Kidney (tissue), 22 donors: ENCODE measurements at places on chromosomes 4 and X. TPM values are rescaled to one million over a fixed set of nuclear protein-coding genes. Genes with fewer than 3 reads are reported as not detected.

The GPRIN3 gene
- 15.2 TPM for total RNA-seq

DNA sequence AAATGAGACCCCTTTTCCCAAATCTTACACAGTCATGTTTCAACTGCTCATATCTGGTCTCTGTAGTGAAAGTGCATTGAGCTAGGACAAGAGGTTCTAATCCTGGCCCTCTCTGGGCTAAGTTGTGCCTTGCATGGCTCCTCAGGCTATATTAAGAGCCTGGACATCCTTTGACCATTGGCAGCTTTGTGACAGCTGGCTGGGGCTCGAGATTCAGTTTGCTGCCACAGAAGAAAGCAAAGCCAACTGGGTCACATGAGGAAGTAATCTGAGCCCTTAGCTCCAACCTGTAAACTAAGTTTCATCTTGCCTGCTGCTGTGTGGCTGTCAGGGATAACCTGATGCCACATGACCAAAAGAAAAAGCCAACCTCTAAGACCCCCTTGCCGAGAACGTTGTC lies 51.8 kb upstream of the JADE1 start:
- DNase-seq: peak; percentile 43

DNA sequence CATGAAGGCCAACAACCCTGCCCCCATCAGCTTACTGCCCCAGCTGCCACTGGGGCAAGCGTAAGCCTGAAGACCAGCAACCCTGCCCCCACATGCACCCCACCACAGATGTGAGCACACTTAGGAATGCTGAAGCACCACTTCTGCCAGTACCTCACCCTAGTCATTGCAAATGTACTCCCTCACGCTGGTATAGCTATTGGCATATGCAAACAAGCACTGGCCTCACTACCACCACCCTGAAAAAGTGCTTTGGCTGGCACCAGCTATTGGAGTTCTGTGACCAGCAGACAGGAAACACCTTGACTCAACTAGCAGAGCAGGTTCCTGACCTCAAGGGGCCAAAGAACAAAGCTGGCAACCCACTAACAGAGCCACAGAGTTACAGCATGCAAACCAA lies 534.4 kb upstream of the POU3F4 start:
- no peak for DNase-seq

DNA sequence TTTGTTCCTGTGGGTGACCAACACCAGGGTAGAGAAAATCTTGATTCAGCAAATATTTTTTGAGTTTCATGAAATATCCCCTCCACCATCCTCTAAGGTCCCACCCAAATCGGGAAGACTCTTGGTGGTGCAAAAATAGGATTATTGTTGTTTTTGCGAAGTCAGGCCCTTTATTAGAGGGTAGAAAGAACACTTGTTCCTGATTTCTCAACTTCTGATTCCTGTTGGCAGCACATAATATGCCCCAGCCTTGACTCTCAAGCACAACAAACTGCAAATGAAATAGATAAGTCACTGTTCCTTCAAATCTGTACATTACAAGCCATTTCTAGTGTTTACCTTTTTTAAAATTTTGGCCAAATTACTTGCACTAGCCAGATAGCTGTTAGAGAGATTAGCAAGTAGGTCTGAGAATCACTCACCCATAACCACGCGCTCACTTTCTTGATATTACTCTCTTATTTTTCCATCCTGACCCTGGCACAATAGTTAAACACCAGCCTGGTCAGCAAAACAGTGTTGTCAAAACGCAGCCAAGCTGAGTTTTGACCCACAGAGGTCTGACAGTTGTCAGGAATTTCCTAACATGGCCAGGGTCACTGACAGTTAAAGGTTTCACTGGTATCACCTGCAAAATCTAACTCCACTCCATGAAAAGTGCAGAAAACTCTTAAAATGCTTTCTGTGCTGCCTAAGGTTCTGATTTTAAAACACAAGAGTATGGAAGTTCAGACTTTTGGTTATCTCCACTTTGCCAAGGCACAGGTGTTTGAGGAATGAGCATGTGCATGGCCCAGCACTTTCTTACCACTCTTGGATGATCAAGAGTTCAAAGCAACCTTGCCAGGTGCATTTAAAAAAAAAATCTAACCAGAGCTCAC lies 69.8 kb downstream of the RBM47 start:
- DNase-seq: no peak

DNA sequence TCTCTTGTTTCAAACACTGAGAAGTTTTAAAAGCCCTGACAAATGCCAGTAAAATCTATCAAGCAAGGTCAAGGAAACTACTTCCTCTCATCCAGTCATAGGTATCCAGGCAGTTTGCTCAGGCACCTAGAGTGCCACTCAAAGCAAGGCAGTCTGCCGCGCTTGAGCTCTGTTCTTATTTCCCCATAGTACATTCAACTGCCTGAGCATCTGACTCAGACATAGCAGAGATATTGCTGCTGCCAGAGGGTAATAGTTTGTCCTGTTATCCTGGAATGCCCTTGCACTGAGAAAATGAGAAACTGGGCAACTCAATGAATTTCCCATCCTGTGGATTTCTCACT lies 16.1 kb upstream of the ATP8A1 start:
- DNase-seq: no peak

DNA sequence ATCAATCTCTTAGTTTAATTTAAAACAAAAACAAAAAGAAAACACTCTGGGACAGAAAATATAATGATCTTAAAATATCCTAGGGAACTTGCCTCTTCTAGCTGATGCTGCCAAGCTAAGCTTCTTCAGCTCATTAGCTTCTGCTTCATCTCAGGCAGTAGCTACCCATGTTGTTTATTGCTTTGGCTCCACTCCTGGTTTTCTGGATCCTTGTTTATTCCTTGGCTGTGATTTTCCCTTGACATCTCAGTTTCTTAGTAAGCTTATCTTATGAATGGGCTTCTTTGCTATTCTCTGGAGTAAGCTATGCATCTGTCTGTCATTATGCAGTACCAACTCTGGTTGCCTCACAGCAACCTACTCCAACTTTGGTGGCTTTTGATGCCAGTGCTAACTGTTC lies 5.1 kb upstream of the MTHFD2L start:
- no peak for DNase-seq

- DNase-seq: no peak
These were observed 3.3 kb downstream of the NUDT9 start for GRCh38 chr4:87425711-87426110.

- no peak for DNase-seq
These were observed 36.1 kb downstream of the CPLX1 start for GRCh38 chr4:789571-790465.

The COL4A6 gene
- total RNA-seq: 3.3 TPM

DNA sequence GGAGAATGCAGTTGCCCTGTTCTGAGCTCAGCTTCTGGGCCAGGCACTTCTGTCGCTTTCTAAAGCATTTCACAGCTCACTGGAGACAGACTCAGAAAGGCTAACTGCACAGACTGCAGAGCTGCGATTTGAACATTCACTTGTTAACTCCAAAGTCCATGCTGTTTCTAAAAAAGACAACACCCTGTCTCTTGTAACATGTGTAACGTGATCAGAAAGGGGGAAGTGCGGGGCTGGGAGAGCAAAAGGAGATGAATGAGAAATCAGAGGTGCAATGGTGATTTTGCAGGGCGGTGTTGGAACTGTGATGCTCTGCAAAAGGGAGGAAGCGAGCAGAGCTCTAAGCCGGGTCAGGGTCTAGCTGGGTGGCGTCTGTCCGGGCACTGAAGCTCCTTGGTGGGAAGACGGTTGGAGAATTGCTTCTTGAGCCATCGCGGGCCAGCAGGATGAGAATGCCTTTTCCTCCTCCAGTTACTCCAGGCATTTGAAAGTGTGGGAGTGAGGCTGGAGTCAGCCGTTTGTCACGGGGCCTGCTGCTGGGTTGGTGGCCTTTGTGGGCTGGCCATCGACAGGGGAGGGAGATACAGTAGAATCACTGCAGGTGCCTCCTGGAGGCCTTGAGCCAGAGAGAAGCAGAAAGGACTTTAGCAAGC lies 20.3 kb downstream of the TBC1D14 start:
- DNase-seq: peak; percentile 84

GRCh38 chr4:164952551-164952950 lies 24.9 kb downstream of the TRIM61 start:
- DNase-seq: no peak

GRCh38 chr4:168908093-168908492 lies 102.0 kb downstream of the CBR4 start:
- no peak for DNase-seq
